ENCODE measurements at places on chromosomes 3 and 15. TPM values are rescaled to one million over a fixed set of nuclear protein-coding genes. Genes with fewer than 3 reads are reported as not detected.

Gene GOLGA8G
- total RNA-seq = not detected

Gene DAZL
- total RNA-seq = not detected

Gene GPR149
- not detected for total RNA-seq

Gene MAP2K5
- total RNA-seq = 9.6 TPM

Gene PIK3R4
- total RNA-seq = 37.1 TPM

Gene SLC25A36
- total RNA-seq = 75.4 TPM

Gene CGNL1
- total RNA-seq = 11.0 TPM

Gene KCNMB2
- 0.41 TPM for total RNA-seq

Gene CLDN18
- not detected for total RNA-seq

Gene MYO9A
- 111 TPM for total RNA-seq

Gene SPINK8
- not detected for total RNA-seq

Gene PSTPIP1
- not detected for total RNA-seq

Gene LSMEM2
- not detected for total RNA-seq

Gene WWTR1
- total RNA-seq = 205 TPM

Gene GOLGA8M
- total RNA-seq = not detected

Gene C3orf22
- total RNA-seq = not detected

Gene TFDP2
- total RNA-seq = 28.5 TPM

Gene GP9
- total RNA-seq = not detected

Gene NDN
- total RNA-seq = 89.0 TPM

Gene GASK1A
- total RNA-seq = 0.63 TPM

Gene KNG1
- total RNA-seq = not detected

Gene CRTC3
- 10.9 TPM for total RNA-seq

Gene WDR93
- 0.49 TPM for total RNA-seq

Gene CAND2
- total RNA-seq = 11.4 TPM

Gene IGSF11
- total RNA-seq = not detected

Gene ACTRT3
- total RNA-seq = 4.3 TPM

Gene PEX11A
- total RNA-seq = 8.7 TPM

Gene SLC22A14
- total RNA-seq = not detected

Gene SEC22A
- total RNA-seq = 44.6 TPM

Gene SLC28A2
- total RNA-seq = not detected

Gene ATP10A
- 4.4 TPM for total RNA-seq

Gene PLAAT1
- total RNA-seq = 0.90 TPM

Gene TRIM42
- not detected for total RNA-seq

Gene CAPN3
- 2.5 TPM for total RNA-seq

Gene ACAD11
- total RNA-seq = 37.8 TPM

Gene CCDC174
- total RNA-seq = 40.5 TPM

Gene RPL15
- total RNA-seq = 2,953 TPM

Gene NANOGP8
- total RNA-seq = not detected

Gene ZBBX
- total RNA-seq = 0.16 TPM

Gene ITPKA
- total RNA-seq = 1.8 TPM

Gene PLA1A
- 1.1 TPM for total RNA-seq

Gene SV2B
- total RNA-seq = not detected

Gene ARHGAP31
- total RNA-seq = 23.5 TPM

Gene LOXL1
- 53.4 TPM for total RNA-seq

Gene GABRA5
- total RNA-seq = not detected
